ENCODE measurements at places on chromosomes 1 and 21. TPM values are rescaled to one million over a fixed set of nuclear protein-coding genes. Genes with fewer than 3 reads are reported as not detected.

DNA sequence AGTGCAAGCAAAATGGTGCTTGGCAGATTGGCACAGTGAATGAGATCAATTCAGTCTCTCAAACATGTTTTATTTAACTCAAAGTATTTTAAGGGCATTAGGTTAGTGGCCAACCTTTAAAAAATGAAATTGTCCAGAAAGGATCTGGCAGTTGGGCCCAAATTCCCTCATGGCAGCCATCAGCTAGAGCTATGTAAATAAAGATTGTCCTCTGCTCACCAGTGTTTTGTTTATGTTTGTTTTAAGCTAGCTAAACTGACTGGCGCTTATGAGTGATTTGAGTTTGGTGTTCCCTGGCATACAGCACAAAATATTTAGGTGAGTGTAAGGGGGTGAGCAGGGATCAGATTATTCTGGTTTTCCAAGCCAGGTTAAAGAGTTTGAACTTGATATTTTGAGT lies 18.1 kb downstream of the HDAC1 start:
- no peak for DNase-seq

GCSAML gene
- 3.0 TPM for total RNA-seq

S100B gene
- 4.5 TPM for total RNA-seq

DNA sequence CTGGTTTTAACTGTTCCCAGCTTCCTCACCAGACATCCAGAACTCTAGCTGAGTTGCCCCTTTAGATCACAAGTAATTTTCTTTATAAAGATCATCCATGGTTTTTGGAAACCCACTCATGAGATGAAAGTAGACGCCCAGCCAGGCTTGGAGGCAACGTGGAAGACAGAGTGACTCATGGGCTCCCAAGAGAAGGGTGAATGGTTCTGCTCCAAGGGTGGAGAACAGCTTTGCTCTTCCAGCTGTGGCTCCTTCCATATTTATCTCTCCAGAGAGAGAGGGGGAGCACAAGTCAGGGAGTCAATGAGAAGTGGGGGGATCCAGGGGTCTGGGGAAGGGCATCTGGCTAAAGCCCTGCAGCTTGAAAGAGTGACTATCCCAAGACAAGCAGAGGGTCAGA lies 13.8 kb downstream of the FAM78B start:
- no peak for DNase-seq

NPPB gene
- not detected for total RNA-seq

GRCh38 chr1:71473331-71473730 lies 392.5 kb upstream of the ZRANB2 start:
- DNase-seq: no peak

DNA sequence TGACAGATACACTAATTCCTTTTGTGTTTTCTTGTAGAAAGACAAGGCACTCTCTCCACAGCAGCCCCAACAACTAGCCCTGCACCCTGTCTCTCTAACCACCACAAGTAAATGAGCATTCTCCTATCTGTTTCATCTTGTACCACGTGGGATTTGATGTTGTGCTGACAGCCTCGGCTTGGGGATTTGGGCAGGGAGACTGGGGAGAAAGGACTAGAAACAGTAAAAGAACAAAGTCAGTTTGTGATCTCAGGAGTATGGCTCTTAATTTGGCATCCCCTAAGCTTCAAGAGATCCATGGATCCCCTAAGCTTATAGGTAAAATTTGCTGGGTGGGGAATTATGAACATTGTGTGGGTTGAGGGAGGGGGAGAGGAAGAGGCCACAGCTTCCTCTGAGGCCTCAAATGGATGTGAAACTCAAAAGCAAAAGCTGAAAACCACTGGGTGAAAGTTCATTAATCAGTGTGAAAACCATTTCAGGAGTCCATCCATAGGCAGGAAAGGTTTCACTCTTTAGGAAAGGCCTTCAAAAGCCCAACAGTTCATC lies 3.1 kb downstream of the C1orf162 start:
- no peak for DNase-seq

- DNase-seq: no peak
These were observed 862.7 kb downstream of the NCAM2 start for GRCh38 chr21:21860888-21861287.

GRCh38 chr1:151036356-151036755 lies at the start of gene BNIPL:
BNIPL (plus strand) TSS chr1:151036586; CDS start chr1:151036726, 140 bp downstream.
- peak; percentile 59 for DNase-seq

DNM3 gene
- total RNA-seq: 7.3 TPM

GRCh38 chr21:45615145-45615711 lies 28.3 kb upstream of the PCBP3 start:
- DNase-seq: no peak

S100A8 gene
- 49.2 TPM for total RNA-seq

AMPD1 gene
- total RNA-seq: not detected

- DNase-seq: peak; percentile 91
These were observed 171.5 kb downstream of the RUNX1 start for GRCh38 chr21:34877485-34878128.

LRRC8B gene
- total RNA-seq: 15.8 TPM

GRCh38 chr1:248825136-248825535 lies 579 bp downstream of the SH3BP5L start:
- peak; percentile 22 for DNase-seq

DNA sequence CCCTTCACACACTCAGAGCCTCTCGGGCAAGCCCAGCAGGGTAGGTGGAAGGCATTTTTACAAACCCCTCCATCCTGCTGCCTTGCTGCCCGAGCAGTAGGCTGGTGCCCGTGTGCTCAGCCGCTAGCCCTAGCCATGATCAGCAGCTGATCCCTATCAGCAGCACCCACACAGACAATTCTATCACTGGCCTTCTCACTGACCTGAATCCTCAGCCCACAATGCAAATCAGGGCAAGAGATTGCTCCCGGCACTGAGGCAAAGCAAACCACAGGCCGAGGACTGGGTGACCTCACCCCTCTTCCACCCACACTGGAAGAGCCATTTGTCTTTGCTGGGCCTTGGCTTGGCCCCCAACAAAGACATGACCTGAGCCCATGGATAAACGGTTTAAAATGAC lies 895 bp upstream of the PDZK1 start:
- no peak for DNase-seq

- DNase-seq: no peak
These were observed 150.9 kb downstream of the ZC3H11B start for GRCh38 chr1:219461981-219462400.

DNA sequence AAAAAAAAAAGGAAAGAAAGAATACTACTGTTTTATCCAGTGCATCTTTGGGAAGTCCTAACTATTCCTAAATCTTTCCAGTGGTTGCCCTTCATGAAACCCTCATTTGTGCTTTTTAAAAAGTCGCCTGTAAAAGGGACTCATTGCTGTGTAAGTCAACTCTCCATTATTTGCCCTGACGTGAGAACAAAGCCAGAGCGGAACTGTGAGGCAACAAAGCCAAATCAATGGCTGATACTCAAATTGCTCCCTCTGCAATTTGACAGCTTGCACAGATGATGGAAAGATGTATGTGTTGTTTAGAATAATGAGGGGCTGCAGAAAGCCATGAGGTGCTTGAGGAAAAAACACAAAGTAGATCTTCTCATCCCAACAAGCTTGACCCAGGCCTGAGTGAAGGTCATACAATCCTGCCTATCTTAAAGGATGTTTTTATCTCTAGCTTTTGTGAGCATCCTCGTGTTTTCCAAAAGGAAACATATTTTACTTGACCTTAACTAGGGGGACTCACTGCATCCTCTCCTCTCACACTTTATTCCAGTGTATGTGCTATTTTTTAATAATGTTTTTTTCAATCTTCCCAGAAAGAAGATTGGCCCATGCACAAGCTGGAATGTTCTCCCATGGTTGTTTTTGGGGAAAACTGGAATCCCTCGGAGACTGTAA lies 33.4 kb downstream of the SMYD2 start:
- no peak for DNase-seq

NEK2 gene
- 0.33 TPM for total RNA-seq

DNA sequence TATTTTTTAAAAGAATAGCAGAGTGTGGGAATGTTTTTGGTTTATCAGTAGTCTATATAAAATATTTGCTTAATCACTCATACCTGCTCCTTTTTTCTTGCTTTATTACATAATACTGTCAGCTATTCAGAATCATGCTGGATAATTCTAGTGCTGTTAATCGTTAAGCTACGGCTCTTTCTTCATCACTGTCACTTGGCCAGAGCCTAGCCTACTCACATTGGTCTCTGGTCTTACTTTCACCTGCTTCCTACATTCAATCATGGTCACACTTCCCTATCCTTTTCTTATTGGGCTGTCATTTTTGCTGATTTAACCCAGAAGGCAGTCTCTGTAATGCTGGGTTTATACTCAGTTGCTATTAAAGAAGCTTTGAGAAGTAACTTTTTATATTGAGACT lies 2.5 kb downstream of the KLHL20 start:
- DNase-seq: no peak

DNA sequence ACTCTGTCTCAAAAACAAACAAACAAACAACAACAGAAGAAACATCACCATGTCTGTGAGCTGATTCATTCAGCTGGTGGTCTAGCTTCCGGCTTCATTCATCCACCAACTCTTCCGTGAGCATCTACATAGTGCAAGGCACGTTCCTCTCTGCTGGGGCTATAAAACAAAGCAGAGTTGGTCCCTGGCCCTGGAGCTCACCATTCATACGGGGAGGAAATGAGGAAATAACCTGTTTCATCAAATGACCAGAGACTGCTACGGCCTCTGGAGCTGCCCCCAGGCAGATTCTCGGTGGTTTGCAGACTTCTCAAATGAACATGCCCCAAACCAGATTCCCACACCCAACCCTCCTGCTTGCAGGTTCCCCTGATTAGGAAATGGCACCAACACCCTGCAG lies 41.0 kb upstream of the ID3 start:
- no peak for DNase-seq

DNA sequence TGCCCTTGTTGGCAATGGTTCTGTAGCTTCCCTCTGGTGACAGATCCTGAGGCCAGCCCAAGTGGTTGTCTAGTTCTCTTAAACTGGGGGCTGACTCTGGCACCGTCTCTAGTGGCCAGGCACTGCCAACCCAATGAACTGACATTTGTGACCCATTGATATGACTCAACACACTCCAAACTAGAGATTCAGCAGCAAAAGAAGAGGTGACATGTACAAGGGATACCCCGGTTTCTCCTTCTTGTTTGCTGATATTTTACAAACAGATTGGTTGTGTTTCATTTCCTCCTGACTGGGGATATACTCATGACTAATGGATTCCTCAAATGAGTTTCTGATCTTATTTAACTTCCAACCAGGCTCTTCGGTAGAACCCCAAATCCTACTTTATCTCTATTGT lies 65.9 kb upstream of the DNAJC6 start:
- DNase-seq: no peak

CPLANE2 gene
- total RNA-seq: 9.0 TPM

- DNase-seq: no peak
These were observed 29.7 kb upstream of the EVA1B start for GRCh38 chr1:36352910-36353878.

SLC30A2 gene
- total RNA-seq: not detected

- DNase-seq: no peak
These were observed 24.2 kb upstream of the GUCA2B start for GRCh38 chr1:42128964-42129363.

GRCh38 chr1:94607398-94607797 lies 65.8 kb upstream of the F3 start:
- DNase-seq: no peak

- DNase-seq: no peak
These were observed 18.6 kb downstream of the CD247 start for GRCh38 chr1:167499664-167500101.

DNA sequence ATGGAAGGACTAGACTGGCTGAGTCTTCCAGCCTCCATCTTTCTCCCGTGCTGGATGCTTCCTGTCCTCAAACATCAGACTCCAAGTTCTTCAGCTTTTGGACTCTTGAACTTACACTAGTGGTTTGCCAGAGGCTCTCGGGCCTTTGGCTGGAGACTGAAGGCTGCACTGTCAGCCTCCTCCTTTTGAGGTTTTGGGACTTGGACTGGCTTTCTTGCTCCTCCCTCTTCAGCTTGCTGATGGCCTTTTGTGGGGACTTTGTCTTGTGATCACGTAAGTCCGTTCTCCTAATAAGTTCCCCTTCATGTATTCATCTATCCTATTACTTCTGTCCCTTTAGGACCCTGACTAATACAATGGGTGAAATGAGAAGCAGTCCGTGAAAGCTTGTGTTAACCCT lies 196.4 kb downstream of the KAZN start:
- DNase-seq: no peak

DNA sequence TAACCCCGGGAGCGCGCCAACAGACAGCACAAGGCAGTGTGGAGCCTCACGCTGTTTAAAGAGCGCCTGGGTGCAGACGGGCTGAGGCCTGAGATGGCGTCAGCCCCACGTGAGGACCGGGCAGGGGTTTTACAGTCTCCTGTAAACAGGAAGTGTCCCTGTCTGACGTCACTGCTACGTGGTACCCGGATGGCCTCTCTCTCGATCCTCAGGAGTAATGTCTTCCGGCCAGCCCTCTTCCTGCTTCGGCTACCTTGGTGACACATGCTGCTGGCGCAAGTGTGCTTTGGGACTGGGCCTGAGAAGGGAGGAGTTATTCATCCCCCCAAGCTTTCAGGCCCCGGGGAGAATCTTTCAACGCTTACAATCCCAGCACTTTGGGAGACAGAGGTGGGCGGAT lies 41.2 kb downstream of the CNST start:
- DNase-seq: no peak

RAVER2 gene
- total RNA-seq: 15.0 TPM

HSPA6 gene
- 15.1 TPM for total RNA-seq

DNA sequence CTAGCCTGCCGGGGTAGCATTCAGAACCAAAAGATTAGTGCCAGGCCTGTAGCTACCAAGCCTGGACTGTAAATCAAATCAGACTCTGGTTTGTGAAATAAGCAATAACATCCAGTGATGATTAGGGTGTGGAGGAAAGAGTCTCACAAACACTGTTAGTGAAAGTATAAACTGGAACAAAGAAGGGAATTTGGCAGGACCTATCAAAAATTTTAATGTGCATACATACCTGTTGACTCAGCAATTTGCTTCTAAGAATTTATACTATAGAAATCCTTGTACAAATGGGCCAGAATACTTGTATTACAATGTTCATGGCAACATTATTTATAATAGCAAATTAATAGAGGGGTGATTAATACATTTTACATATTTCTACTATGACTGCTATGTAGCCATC lies 109.8 kb upstream of the WARS2 start:
- no peak for DNase-seq

SLC30A10 gene
- not detected for total RNA-seq

CFAP74 gene
- 17.8 TPM for total RNA-seq

DNA sequence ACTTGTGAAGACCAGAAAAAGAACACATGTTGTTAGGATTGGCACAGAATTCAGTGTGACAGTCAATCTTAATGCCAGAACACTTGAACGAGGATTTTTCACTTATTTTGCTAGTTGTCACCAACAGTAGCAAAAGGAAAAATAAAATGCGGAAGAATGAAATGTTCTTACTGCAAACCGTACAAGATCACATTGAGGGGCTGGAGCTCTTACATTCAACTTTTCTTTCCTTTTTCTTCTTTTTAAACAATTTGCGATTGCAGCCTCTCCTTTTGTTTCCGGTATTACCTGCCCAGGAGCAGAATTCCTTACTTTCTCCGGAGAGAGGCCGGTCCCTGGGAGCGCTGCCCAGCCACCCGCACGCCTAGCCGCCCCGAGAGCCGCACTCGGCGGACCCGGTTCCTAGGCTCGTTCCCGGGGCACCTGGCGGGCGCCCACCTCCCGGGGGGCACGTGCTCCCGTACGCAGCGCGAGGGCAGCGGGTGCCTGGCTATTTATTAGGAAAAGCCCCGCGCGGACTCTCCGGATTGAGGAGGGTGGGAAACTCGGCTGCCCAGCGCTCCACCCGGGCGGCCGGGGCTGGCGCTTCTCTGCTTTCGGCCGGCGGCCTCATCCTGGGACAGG lies 1.2 kb upstream of the CAMTA1 start:
- no peak for DNase-seq
